ENCODE measurements at places on chromosomes 13 and 19.
A peak's percentile ranks its signal among the peaks of the same experiment; 100 is the strongest.

GRCh38 chr13:29008296-29008695 is 188.2 kb downstream of the MTUS2 start:
- DNase-seq = no peak

DNA sequence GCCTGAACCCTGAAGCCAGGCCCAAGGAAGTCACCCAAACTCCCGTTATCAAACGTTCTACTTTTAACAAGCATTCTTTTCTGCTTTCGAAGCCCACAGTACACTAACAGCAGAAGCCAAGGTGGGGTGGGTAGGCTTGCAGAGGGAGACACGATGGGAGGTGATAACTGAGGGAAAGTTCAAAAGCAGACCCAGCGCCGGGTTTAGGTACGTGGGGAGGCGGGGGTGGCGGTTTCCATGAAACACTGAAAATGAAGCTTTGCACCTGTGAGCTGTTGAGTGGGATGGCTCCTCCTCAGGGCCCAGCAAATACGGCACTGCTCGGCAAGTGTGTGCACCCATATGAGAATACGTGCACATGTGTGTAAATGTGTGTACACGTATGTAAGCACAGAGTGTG is 49.8 kb downstream of the KLF2 start:
- no peak for DNase-seq

DNA sequence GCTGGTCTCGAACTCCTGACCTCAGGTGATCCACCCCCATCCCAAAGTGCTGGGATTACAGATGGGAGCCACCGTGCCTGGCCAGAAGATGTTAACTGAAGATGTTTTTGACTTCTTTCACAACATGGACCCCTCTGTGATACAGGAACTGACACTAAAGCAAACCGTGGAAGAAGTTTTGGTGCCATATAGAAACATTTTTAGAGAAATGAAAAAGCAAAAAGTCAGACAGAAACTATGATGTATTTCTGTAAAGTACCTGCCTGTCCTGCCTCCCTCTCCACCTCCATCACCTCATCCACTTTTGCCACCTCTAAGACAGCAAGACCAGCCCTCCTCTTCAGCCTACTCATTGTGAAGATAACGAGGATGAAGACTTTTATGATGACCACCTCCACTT is 11.3 kb downstream of the FBXO27 start:
- no peak for DNase-seq

DNA sequence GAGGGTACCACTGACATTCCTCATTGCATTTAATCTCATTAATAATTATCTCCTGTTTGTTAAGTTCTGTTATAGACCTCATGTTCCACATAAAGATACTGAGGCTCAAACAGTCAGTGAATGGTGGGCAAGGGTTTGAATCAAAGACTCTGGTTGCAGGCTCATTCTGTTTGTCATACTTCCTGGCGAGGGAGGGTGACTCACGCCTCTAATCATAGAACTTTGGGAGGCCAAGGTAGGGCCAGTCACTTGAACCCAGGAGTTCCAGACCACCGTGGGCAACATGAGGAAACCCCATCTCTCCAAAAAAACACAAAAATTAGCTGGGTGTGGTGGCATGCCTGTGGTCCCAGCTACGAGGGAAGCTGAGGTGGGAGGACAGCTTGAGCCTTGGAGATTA is 220.7 kb upstream of the MIR17HG start:
- no peak for DNase-seq

DNA sequence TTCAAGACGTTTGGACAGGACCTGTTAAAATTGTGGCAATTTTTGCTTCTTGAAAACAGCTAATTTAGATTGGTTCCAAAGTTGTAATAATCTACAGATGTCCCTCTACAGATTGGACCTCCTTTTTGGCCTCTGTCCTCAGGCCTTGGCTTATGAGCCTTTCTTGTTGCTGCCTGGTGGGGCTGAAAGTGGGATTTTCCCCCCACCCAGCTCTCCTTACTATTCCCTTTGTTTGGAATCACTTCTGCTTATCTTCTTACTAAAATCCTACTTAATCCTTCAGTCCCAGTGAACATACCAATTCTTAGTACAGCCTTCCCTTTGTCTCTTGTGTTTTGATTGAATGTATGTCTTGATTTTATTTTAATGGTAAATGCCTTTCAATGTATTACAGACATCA is 63.5 kb upstream of the TEX29 start:
- DNase-seq = no peak

DNA sequence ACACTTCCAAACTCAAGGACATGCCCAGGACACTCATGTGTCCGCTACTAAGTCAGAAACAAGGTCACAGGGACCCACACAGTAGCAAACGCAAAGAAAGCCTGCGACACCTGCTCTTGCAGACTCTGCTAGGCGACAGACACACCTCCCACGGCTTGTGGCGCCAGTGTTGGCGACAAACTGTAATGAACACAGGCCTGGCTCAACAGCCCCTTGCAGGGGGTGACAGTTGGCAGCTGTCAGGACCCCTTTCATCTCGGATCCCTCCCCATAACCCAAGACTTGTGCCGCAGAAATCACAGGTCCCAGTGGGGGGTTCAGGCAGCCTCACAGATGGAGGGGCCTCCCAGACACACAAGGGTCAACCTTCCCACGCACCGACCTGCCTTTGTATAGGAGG is 364 bp downstream of the CKM start:
- DNase-seq = no peak

DNA sequence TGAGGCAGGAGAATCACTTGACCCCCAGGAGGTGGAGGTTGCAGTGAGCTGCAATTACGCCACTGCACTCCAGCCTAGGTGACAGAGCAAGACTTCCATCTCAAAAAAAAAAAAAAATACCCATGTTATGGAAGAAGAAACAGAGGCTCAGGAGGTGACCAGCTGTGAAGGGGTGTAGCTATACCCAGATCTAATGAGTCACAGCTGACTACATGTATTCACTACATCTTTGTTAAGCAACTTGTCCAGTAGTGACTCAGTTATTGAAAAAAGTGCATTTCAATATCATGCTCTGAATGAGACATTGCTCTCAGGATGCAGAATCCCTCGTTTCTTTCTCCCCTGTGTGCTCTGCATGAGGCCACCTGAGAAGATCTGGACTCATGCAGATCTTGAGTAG is 16.1 kb upstream of the SPART start:
- DNase-seq = no peak

DNA sequence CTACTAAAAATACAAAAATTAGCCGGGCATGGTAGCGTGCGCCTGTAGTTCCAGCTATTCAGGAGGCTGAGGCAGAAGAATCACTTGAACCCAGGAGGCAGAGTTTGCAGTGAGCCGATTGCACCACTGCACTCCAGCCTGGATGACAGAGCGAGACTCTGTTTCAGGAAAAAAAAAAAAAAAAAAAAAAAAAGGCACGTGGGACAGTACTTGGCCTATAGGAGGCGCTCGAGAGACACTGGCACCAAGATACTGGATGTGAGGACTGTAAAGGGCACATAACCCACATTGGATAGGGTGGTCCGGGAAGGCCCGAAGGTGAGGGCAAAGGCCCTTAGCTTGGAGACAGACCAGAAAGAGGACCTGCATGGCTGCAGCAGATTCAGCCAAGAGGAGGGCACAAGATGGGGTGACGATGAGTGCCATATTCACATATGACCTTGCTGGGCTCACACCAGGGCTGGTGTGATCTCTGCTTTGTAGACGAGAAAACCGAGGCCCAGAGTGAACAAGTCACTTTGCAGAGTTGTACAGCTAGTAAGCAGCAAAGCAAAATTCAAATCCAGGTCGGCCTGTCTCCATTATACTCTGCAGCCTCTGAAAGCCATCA is 89.4 kb downstream of the DPF1 start:
- peak; percentile 47 for DNase-seq

DNA sequence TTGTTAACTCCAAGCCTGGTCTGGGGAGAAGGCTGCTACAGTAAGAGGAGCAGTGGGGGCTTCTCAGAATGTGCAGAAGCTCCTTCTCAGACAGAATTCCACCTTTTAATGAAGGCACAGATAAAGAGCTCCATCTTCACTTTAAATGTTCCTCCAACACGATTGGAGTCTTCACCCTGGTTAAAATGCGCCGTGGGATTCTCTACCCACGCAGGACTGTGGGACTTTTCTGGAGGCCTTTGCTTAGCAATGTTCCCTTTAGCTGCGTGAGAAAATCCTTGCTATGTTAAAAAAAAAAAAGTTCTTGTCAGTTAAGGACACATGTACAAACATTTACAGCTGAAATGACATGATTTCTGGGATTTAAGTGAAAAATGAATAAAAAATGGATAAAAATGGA is 546.3 kb downstream of the MYO16 start:
- no peak for DNase-seq

GRCh38 chr19:6287269-6287885 is 7.6 kb upstream of the MLLT1 start:
- DNase-seq = no peak

DNA sequence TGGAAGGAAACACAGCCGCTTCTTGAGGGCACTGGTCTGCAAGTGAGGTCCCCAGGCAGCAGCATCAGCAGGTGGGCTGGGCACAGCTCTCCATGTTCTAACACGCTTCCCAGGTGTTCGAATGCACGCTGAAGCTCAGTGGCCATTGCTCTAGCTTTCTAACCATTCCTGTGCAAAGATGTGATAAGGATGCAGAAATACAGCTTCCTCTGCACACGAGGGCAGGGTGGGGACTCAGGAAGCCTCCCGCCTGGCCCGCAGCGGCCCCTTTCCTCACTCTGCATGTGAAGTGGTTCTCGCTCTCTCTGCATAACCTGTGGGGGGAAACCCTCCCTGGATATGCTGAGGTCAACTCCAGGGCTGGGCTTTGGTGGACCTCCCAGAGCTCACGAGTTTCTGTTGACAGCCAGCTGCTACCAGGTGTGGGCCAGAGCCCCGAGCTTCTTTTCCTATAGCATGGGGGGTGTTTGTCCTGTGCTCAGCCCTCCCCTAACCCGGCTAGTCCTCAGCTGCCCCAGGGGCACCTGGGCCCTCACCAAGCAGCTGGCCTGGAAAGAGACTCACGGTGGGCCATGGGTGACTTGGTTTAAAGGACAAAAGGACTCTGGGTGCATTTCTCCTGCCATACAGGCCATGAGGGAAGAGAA is 168.2 kb downstream of the TEX29 start:
- DNase-seq = no peak

DNA sequence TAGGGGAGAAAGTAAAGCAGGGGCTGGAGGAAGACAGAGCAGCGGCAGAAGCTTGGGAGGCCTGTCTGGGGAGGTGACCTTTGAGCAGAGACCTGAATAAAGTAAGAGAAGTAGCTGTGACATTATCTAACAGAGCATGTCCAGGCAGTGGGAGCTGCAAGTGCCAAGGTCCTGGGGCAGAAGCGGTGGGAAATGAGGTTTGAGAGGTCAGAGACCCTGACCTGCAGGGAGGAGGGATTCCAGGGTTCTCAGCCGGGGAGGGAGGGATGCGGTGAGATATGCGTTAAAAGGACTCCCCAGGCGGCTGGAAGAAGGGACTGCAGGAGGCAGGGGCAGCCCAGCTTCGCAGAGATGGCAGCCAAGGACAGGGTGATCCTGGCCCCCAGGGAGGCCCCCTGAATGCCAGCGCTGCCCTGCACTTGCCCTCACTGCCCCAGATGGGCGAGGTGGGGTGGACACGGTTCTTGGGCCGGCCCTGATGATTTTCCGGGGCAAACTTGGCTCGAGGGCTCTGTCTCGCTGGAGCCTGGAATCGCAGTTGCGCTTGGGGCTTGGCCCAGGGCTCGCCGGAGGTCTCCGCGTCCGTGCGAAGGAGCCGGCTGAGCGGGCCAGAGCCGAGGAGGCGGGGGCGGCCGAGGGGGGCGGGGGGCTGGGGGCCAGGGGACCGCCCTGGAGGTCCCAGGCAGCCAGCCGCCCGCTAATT is 3.2 kb downstream of the CRLF1 start:
- DNase-seq = no peak

GRCh38 chr19:6421075-6422014 is 3.3 kb downstream of the KHSRP start:
- no peak for DNase-seq

All from stimulated activated CD4-positive, alpha-beta T cell treated with anti-CD3 and anti-CD28 coated beads, Interleukin-2, amount 100 ng/mL, for 48 hours (primary cell).